ENCODE measurements at places on chromosomes 11 and 22. TPM values are rescaled to one million over a fixed set of nuclear protein-coding genes. Genes with fewer than 3 reads are reported as not detected.

GRCh38 chr11:16587670-16588069 is 150.8 kb upstream of the C11orf58 start:
- DNase-seq: no peak

GRCh38 chr11:8282631-8283030 is 19.0 kb upstream of the LMO1 start:
- no peak for DNase-seq

The TOP3B gene
- polyA plus RNA-seq: 19.8 TPM

GRCh38 chr11:118979434-118979833 is 7.9 kb downstream of the FOXR1 start:
- no peak for DNase-seq

DNA sequence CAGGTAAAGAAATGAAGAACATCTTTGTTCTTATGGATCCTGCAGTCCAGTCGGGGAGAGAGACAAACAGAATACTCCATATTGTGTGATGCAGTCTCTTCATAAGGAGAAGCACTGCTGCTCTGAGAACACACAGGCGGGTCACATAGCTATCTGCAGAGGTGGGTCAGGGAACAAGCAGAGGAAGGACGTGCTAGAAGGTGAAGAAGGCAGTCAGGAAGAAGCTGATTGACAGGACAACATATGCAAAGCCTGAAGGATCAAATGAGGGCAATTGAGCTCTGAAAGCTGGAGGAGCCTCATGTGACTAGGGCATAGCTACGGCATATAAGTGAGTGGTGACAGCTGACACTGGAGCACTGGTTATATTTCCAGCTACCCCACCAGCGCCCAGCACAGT is 122.5 kb downstream of the OPCML start:
- no peak for DNase-seq

DNA sequence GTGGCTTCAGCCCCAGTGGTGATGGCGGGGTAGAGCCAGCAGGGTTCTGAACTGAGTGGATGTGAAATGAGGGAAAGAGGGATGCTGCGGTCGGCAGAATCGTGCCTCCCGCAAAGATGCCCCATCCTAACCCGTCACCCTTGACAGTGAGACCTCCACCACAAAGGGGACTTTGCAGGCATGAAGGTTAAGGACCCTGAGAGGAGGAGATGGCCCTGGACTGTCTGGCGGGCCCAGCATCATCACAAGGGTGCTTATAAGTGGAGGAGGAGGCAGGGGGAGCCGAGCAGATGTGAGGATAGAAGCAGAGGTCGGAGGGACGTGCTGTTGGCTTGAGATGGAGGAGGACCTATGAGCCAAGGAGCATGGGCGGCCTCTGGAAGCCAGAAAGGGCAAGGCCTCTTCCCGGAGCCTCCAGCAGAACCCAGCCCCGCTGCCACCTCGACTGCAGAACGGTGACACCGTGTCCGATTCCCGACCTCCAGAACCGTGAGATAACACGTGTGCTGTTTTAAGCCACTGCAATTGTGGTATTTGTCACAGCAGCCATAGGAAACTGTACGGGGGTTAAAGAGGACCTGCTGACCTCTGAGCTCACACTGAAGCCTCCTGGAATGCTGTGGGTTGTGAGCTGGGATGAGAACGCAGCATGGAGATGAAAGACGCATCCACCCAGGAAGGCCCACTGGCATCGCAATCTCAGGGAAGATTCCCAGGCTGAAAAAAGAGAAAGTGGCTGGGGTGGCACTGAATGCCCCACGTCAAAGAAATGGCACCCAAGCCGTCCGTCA is 10.9 kb downstream of the LINC01488 start:
- no peak for DNase-seq

The MUC6 gene
- polyA plus RNA-seq: not detected

GRCh38 chr11:35853971-35854370 is 89.9 kb upstream of the LDLRAD3 start:
- no peak for DNase-seq

DNA sequence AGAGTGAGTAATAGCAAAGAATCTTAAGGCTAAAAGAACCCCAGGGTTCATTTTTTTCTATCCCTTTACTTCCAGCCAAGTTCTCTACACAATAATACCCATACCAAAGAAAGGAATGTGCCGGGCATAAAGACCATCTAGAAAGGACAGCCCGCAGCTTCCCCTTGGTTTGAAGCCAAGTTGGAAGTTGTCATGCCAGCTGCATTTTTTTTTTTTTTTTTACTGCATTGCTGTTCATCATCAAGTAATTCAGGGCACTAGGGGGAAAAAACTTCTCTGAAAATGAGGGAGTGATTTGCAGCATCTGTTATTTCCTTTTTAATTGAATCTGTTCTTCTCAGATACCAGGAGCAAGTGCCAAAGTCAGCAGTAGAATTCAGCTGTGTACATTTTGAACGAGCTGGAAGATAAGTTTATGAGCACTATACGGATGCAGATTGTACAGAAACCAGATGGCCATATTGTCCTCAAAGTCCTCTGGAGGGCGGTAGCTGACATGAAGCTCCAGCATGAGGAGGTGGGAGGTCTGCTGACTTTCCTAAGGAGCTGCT is 56.4 kb downstream of the UBASH3B start:
- no peak for DNase-seq

GRCh38 chr11:18754308-18754707 is 28.3 kb upstream of the IGSF22 start:
- DNase-seq: peak; percentile 29

DNA sequence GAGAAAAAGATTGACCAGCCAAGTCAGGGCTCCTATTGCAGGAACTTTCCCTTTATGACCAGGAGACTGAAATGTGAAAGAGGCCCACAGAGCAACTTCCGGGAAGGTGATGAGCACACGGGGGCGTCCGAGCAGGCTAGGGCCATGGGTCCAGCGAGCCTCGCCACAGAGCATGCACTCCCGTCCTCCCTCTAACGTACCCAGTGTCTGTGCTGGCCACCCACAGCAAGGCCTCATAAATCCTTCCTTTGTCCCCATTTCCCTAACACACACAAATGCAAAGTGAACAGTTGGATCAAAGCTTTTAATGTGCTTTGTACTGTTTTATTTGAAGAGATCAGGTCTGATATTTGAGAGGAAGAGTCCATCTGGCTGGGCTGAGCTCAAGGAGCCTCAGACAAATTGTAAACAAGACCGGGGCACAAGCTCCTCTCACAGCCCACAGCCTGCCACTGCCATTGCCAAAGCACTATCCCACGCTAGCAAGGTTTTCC is 44.3 kb downstream of the BLID start:
- DNase-seq: no peak

The OR10D3 gene
- polyA plus RNA-seq: not detected

The CLDN5 gene
- not detected for polyA plus RNA-seq

The STX5 gene
- polyA plus RNA-seq: 19.5 TPM

DNA sequence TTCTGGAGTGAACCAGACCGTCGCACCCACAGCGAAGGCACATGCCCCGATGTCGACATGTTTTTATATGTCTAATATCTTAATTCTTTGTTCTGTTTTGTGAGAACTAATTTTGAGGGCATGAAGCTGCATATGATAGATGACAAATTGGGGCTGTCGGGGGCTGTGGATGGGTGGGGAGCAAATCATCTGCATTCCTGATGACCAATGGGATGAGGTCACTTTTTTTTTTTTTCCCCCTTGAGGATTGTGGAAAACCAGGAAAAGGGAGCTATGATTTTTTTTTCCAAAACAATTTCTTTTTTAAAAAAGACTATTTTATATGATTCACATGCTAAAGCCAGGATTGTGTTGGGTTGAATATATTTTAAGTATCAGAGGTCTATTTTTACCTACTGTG is 49.2 kb upstream of the OR4B1 start:
- DNase-seq: no peak

DNA sequence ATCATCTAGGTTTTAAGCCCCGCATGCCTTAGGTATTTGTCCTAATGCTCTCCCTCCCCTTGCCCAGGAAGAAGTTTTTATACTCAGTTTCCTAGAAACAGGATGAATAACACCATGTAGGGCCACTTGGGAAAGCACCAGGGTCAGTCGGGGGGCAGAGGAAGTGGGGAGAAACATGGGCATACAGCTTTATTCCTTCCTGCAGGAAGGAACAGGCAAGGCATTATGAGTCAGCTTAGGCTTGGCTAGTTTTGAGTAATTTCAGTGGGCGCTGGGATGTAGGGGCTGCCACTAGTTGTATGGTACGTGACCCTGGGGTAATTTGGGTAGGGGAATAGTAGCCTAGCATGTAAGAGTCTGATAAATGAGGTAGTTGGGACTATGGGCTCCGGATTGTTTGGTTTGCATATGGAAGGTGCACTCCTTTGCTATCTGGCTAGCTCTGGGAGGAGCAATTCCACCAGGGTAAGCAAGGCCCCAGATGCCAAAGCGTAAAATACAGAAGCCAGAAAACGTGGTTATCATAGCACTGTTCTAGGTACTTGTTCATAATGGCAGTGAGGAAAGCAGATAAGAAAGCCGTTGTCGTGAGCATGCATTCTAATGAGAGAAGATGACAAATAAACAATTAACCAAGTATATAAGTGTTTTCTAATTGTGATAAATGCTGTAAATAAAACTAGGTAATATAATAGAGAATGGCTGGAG is 24.8 kb downstream of the ACER3 start:
- DNase-seq: peak; percentile 6

- DNase-seq: peak; percentile 13
Measured at GRCh38 chr11:19739872-19740271, 27.2 kb downstream of the NAV2 start.

- no peak for DNase-seq
Measured at GRCh38 chr11:11000579-11001283, 142.9 kb upstream of the ZBED5 start.

- no peak for DNase-seq
Measured at GRCh38 chr11:117619661-117620060, 177.4 kb downstream of the DSCAML1 start.

DNA sequence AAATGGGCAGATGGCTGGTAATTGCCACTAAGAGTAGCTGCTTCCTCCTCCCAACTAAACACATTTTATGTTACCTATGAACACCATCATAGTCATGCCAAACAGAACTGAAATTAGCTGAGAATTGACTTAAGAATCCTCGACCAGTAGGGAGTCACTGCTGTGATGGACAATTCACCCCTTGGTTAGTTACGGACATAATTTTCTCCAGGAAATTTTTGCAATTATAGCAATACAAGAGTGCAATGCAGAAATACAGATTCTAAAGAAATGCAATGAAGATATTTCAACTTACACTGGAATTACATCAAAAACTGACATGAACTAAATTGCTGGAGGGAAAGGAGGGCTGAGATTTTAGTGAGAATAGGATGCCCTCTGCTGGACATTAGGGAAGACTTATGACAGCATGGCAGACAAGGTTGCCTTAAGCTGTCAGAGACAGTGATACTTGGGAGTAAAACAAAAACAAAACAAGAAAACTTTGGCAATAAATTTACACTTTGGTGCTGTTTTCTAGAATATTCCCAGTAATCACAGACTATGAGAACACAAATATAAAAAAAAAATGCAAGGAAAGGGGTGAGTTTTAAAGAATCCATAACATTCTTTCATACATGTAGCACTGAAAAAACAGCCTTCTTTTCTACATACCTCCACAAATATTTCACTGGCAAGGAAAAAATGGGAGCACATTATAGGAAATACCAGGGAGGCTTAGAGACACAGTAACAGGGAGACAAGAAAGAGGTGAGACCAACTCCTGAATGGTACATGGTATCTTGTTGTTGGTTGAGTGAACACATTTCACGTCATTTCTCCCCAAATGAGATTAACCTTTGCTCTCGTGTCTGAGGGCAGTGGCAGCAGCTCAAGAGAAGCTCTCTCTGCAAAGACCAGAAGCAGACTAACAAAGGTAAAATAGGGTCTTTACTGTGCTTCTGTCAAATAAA is 11.2 kb upstream of the PPP2R1B start:
- peak; percentile 66 for DNase-seq

The PI4KA gene
- polyA plus RNA-seq: 21.9 TPM

The TMEM151A gene
- 1.8 TPM for polyA plus RNA-seq

DNA sequence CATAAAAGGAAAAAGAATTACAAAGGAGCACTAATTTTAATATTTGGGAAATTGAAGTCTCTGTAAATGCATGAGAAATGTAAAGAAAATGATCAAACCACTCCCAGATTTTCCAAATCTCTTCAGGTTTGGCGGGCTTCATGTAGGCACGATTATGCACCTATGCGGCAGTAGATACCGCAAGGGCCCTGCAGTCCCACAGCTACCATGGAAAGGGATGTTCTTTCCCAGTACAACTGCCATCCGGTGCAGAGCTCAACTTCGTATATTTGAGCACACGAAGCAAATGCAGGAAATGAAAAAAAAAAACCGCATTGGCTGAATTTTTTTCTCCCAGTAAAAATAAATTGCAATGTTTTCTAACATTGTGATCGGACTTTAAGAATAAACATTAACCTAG is 1.4 kb downstream of the SLC17A6 start:
- DNase-seq: no peak

The ART5 gene
- 0.30 TPM for polyA plus RNA-seq

DNA sequence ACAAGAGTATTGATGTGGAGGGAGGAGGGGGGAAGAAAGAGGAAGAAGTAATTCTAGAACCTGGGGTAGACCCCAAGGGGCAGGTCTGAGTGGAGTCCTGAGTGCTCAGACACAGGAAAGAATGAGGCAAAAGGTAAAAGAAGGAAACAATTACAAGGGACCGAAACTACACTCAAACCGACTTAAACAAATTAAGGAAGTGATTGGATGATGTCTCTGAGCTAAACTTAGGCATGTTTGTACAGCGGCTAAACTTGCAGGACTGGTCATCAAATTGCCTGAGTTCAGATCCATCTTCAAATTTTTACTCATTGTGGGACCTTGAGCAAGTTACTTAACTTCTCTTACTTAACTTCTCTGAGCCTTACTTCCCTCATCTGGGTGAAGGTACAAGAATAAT is 86.3 kb upstream of the LRRC55 start:
- no peak for DNase-seq

The LRRC10B gene
- polyA plus RNA-seq: not detected

DNA sequence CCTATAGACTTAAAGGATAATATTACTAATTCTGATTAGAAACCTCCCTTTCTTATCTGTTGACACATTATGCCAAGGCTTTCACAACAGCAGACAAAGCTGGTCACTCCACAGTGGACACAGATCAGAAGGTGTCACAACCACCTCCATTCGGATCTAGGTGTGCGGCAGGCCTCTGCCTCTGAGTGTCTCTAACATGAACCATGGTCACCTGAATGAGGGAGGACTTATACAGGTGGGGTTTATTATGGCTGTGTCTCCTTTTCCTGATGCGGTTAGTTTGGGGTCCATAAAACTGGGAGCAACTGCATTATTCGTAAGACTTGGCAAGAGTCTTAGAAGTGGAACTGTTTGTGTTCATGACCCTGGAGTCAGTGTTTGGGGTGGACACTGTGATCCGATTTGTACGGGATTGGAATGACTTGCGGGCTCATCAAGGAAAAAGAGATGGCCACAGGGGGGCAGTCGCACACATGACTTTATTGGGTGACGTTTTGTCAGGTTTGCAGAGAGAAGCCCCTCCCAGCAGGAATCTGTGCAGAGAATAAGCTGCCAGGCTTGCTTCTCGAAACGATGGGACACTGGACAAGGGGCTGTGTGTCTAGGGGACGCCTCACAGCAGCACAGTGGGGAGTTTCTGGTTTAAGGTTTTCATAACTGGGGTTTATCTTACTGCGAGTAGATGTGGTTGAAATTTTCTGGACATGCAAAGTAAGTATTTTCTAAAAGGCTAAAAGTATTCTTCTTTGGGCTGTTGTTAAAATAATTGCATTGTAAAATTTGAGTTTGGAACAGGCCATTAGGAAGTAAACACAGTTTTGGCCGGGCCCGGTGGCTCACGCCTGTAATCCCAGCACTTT is 90.6 kb downstream of the GAB4 start:
- peak; percentile 33 for DNase-seq
